ENCODE measurements at places on chromosomes 2 and 18.
A peak's percentile ranks its signal among the peaks of the same experiment; 100 is the strongest.

- no peak for DNase-seq
Observed at GRCh38 chr18:53883771-53884170, 340.7 kb downstream of the MBD2 start.

- no peak for DNase-seq
Observed at GRCh38 chr2:80054346-80054675, 250.2 kb downstream of the LRRTM1 start.

- no peak for DNase-seq
Observed at GRCh38 chr18:47389210-47389609, 137.8 kb upstream of the SKOR2 start.

GRCh38 chr2:199388728-199389268 lies 68.9 kb downstream of the SATB2 start:
- no peak for DNase-seq

- DNase-seq = no peak
Observed at GRCh38 chr2:241268716-241269445, 46.6 kb downstream of the HDLBP start.

- DNase-seq = no peak
Observed at GRCh38 chr2:7758073-7758759, 841.0 kb downstream of the RNF144A start.

- DNase-seq = peak; percentile 58
Observed at GRCh38 chr2:219250049-219250781, 2.8 kb upstream of the TUBA4B start.

DNA sequence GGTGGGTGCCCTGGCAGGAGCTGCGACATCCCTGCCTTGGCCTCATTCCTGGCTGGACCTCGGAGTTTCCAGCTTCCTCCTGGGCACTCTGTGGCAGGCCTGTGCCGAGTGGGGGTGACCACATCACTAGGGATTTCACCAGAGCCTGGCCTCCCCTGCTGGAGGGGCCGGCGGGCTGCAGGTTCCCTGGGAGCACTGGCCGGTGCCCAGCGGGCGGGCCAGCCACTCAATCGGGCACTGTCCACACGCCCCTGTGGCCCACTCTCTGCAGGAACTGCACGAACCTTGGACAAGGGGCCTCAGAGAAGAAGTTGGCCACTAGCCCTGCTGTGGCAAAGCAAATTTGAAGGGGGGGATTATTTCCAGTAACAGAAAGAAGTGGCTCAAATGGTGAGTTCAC lies 110.7 kb upstream of the APCDD1 start:
- DNase-seq = no peak
